ENCODE measurements at places on chromosomes 6 and 20. TPM values are rescaled to one million over a fixed set of nuclear protein-coding genes. Genes with fewer than 3 reads are reported as not detected.

SAPCD1 gene
- total RNA-seq = 1.9 TPM

GNAS-AS1 gene
- 1.2 TPM for total RNA-seq

GHRH gene
- not detected for total RNA-seq

MYMX gene
- not detected for total RNA-seq

GRIK2 gene
- 0.19 TPM for total RNA-seq

POU3F2 gene
- under 0.01 TPM for total RNA-seq

FILIP1 gene
- 7.3 TPM for total RNA-seq

BPIFB1 gene
- not detected for total RNA-seq

SMPDL3A gene
- 6.6 TPM for total RNA-seq

KIAA0408 gene
- total RNA-seq = 2.4 TPM

DEFB129 gene
- not detected for total RNA-seq

TRIM15 gene
- total RNA-seq = not detected

OLIG3 gene
- 0.06 TPM for total RNA-seq

SCGN gene
- total RNA-seq = not detected

IRAK1BP1 gene
- 4.5 TPM for total RNA-seq

FAM83D gene
- 18.4 TPM for total RNA-seq

PACRG gene
- total RNA-seq = 0.12 TPM

TCFL5 gene
- 18.1 TPM for total RNA-seq

GGTLC1 gene
- not detected for total RNA-seq

PRDM1 gene
- 0.40 TPM for total RNA-seq

GMDS gene
- total RNA-seq = 20.2 TPM

OR2H1 gene
- total RNA-seq = not detected

IL20RA gene
- 0.12 TPM for total RNA-seq

DYNLT2 gene
- total RNA-seq = 1.1 TPM

CLPSL1 gene
- not detected for total RNA-seq

PTCHD4 gene
- 1.2 TPM for total RNA-seq

KCNQ5 gene
- total RNA-seq = 6.7 TPM

ELOVL2 gene
- not detected for total RNA-seq

POPDC3 gene
- 0.92 TPM for total RNA-seq

FBXO9 gene
- total RNA-seq = 51.5 TPM

WFDC2 gene
- not detected for total RNA-seq

All from aortic smooth muscle cell (primary cell).